Mesendoderm (in vitro differentiated cells): ENCODE measurements at places on chromosomes 1 and 21.
A peak's percentile ranks its signal among the peaks of the same experiment; 100 is the strongest.

DNA sequence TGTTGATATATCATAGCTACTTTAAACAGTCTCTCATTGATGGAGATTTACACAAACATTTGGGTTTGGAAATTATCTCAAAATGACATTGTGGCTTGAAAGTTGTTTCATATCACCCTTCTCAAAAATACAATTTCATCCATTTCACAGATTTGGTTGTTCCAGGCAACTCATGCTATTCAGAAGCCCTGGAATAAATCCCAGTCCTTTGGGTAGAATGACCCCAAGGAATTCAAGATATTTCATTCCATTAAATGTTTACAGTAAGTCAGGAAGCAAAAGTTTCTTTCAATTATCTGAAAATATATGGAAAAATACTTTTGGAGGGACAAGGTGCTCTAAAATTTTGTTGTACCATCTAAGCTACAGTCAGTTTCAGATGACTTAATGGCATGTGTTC lies 27.1 kb downstream of the MPZL1 start:
- no peak for DNase-seq

GRCh38 chr1:27598295-27598687 lies 5.7 kb downstream of the AHDC1 start:
- DNase-seq: no peak

DNA sequence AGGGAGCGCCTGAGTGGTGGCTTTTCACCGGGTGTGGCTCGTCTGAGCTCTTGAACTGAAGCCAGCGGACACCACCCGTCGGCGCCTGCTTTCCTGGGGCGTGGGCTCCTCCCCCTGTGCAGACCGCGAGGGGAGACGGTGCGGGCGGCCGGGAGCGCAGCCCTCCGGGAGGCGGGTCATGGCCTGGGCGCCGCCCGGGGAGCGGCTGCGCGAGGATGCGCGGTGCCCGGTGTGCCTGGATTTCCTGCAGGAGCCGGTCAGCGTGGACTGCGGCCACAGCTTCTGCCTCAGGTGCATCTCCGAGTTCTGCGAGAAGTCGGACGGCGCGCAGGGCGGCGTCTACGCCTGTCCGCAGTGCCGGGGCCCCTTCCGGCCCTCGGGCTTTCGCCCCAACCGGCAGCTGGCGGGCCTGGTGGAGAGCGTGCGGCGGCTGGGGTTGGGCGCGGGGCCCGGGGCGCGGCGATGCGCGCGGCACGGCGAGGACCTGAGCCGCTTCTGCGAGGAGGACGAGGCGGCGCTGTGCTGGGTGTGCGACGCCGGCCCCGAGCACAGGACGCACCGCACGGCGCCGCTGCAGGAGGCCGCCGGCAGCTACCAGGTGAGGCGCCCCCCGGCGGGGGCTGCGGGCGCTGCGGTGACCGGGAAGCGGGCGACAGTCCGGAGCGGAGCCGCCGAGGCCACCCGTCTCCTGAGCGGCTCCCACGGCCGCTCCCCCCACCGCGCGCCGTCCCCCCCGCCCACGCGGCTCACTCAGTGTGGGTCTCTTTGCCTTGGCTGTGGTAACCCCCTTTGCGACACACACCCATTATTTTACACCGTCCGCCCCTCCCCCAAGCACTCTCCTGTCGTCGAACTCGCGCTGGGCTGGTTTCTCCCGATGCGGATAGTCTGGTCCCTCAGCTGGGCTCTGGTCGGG lies at the start of gene TRIM58:
Gene TRIM58, plus strand, starts transcription at position 119 of the 916 bp plus-strand sequence. Its CDS starts 60 bp downstream, at position 179.
- peak; percentile 43 for DNase-seq

GRCh38 chr1:200474633-200475032 lies 64.8 kb upstream of the ZNF281 start:
- DNase-seq: no peak

DNA sequence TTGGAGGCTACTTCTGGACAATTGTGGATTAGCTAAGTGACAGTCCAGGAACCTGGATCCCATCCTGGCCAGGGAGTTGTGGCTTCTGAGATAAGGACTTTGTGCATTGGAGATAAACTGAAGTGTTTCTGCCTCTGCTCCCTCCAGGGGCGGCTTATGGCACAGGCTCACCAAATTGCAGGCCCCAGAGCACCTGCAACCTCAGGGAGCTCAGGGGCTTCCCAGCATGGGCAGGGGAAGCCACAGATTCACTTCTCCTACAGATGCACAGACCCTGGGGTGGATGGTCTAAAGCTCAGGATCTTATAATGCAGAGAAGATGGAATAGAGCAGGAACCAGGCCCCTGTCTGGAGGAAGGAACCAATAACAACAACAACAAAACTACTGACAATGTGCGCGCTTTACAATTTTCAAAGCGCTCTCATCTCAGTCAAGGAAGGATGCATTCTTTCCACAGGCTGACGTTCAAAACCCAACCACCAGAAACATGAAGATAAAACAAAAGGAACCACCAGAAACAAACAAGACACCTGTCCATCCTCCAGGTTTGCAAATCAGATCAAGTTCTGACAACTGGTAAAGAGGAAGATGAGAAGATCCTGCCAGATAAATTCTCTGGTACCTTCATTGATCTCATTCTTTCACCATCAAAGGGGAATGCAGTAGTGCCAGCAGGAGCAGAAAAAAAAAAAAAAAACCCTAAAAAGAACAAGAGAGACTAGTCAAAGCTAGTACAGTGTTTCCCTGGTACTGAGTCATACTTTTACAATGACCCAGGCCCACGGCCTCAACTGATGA lies 121.0 kb upstream of the IRF2BP2 start:
- peak; percentile 48 for DNase-seq

DNA sequence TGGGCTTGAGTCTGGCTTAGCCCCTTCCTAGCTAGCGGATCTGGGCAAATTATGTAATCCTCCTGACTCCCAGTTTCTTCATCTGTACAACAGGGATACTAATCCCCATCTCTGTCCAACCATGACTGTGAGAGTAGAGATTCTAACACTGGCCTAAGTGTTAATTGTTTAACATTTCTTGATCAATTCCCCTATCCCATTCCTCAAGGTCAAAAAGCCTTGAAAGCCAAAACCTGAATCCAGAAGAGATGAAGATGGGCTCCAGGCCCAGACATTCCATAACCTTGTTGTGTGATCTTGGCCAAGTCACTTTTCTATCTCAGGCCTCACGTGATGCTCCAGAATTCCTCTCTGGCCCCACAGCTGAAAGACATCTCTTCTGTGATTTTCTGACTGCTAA lies 18.8 kb upstream of the PHLDA3 start:
- DNase-seq: no peak

GRCh38 chr21:35222541-35222941 lies 173.4 kb upstream of the RUNX1 start:
- DNase-seq: peak; percentile 12

GRCh38 chr1:221911714-221912113 lies 169.8 kb upstream of the DUSP10 start:
- no peak for DNase-seq

DNA sequence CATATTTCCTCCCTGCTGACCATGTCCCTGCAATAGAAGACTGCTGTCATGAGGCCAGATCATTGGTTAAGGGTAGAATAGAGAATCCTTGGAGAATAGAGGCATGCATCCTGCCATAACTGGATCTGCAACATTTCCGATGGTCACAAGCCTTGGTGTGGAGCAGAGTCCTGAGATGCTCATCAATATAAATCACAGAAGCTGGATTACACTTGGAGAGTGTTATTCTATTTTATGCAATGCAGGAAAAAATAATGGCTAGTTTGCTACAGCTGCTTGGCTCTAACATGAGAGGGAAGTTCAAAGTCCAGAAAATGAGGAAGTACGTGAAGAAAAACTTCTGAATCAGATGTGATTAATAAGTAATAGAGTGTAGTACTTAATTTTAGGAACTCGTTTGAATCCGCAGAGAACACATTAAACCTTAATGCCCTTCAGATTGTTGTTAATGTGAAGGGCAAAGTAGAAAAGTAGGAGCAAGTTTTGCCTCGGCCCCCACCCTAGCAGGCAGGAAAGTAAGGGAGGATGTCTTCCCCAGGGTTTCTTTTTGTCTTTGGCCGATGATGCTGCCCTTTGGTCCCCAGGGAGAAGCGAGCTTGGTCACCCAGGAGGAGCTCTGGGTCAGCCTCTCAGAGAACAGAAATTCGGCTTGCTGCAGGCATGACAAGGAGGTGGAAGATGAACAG lies 59.5 kb downstream of the KCNK1 start:
- no peak for DNase-seq

GRCh38 chr21:42176859-42177258 lies 42.1 kb upstream of the ABCG1 start:
- DNase-seq: no peak

GRCh38 chr1:58538821-58539220 lies 7.7 kb downstream of the OMA1 start:
- DNase-seq: no peak

DNA sequence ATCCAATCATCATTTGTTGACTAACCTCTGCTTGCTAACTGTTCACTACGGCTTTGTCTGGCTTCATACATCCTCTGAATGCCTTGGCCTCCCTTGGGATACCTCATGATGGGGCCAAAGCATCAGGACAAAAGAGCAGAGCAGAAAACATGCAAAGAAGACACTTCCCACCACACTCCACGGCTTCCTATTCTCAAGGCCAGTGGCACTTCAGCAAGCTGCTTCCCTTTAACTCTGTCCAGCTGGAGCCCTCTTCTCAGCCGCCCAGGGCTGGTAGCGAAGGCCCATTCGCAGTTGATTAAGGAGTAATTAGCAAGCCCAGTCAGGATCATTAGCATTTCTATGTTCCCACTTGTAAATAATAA lies 224.3 kb upstream of the FGGY start:
- DNase-seq: peak; percentile 45

- no peak for DNase-seq
Measured at GRCh38 chr1:44239961-44240371, 26.7 kb downstream of the DMAP1 start.

DNA sequence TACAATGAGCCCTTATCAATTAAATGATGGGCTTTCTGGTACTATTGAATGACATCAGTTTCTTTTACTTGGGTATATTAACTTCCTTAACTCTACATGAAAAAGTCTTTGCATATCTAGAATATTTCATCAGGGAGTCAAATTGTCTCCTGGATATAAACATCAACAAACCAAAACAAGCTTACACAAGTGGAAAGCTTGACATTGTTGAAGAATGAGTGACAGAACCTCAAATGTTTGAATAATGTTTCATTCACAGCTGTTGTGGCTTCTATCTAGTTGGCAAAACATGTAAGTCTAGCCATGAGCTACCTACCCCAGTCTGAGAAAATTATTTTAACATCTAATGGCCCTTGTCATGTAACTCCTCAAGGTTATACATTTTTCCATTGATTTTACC lies 604.8 kb upstream of the ADAMTS5 start:
- DNase-seq: no peak

DNA sequence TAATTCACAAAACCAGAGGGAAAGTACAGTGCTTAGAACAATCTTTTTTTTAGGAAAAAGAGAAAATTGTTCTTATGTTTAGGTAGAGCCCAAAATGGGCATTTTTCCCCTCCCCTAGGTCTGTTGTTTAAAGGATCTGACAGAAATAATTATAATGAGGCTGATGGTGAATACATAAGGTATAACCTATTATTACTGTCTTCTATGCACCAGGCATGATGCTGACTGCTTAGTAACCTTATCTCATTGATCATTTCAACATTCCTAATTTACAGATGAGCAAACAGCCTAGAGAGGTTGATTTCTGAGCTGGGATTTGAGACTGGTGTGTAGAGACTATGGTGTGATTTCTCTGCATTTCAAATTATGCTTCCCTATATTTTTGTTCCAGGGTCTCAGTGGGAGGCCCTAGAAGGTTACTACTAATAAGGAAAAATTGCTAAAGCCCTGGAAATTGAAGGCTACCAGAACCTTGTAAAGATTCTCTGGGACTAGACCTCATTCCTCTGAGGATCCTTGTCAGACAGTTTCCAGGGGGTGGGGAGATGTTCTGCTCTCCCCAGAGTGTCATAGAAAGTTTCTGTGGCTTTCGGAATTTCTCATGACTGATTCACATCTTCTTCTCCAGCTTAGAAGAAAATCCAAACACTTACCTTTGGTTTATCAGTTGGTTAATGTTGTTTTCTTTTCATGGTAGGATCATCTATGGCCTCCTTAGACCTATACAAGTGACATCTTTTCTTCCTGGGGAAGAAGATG lies 44.9 kb downstream of the ROR1 start:
- DNase-seq: no peak

DNA sequence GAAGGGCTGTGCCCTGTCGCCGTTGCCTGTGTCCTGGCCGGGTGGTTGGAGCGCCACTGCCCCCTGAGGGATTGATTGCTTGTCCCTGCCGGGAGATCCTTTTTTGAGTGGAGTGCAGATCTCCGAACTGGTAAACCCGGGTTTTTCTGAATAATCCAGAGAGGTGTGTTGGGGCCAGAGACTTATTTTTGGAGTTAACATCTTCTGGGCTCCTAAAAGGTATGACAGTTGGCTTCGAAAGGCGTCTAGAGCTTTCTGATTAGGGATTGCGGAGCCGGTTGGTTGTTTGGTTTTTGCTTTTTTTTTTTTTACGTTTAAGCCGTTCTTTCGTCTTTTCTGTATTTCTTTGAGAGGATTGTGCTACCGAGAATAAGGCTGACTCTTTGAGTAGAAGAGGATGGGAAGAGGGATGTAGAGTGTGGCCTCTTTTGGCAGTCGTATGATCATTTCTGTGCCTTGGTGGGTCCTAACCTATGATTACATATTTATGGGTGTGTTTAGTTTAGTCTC lies 756 bp downstream of the RLF start:
- DNase-seq: no peak

DNA sequence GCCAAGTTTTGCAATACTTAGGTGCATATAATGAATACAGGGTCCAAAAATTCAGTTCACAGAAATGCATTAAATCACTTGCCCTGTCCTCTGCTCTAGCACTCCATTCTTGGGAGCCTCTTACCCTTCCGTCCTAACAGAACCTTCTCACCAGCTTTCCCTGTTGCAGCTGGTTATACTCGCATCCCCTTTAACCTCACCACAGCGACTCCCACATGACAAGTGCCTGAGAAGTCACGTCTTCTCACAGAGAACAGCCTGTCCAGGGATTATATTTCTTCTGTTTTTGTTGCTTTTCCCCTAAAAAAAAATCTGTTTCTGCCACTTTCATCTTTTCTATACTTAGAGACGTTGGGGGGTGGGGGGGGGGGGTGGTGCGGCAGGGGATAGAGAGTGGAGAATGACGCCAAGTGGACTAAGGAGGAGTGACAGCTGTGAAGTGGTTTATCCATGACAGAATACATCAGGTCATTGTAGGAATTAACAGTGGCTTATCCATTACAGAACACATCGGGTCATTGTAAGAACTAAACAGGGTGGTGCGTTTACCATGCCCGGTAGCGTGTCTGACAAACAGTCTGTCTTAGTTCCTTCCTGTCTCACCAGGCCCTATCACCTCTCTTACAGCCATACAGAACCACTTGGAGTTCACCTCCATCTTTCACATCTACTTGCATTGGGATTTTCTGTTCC lies 117.6 kb downstream of the UBE2U start:
- no peak for DNase-seq

- DNase-seq: no peak
Measured at GRCh38 chr1:172662464-172663109, 3.7 kb downstream of the FASLG start.

- no peak for DNase-seq
Measured at GRCh38 chr21:41622831-41623548, 115.0 kb upstream of the TMPRSS2 start.

GRCh38 chr1:155126556-155127104 lies 1.0 kb upstream of the EFNA1 start:
- DNase-seq: peak; percentile 82

- DNase-seq: peak; percentile 45
Measured at GRCh38 chr1:5991381-5992025, 722 bp downstream of the NPHP4 start.

GRCh38 chr1:11514366-11514765 lies 35.4 kb downstream of the DISP3 start:
- DNase-seq: no peak

- peak; percentile 42 for DNase-seq
Measured at GRCh38 chr1:38789498-38790169, 69.9 kb downstream of the RRAGC start.
